ENCODE measurements at places on chromosomes 1 and 21. TPM values are rescaled to one million over a fixed set of nuclear protein-coding genes. Genes with fewer than 3 reads are reported as not detected.

DNA sequence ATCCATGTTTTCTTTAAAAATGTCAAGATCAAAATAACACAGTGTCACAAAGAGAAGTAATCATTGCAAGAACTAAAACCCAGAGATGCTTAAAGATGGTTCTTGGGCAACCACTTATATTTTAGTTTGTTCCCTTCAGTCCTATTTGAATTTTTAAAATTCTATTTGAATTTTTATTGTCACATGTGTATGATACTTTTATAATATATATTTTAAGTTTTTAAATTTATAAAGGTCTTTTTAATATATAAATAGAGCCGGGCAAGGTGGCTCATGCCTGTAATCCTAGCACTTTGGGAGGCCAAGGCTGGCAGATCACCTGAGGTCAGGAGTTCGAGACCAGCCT is 22.3 kb upstream of the DISC1 start:
- no peak for DNase-seq
- no peak overlapping the region for H3K27ac ChIP-seq

GRCh38 chr1:210259561-210259960 is 27.0 kb downstream of the SERTAD4 start:
- H3K27ac ChIP-seq = no peak overlapping the region
- H3K27me3 ChIP-seq = no peaks in the 10 kb centered on the region
- DNase-seq = no peak
- H3K4me1 ChIP-seq = no peaks in the 10 kb centered on the region
- H3K36me3 ChIP-seq = no peaks in the 10 kb centered on the region

GRCh38 chr1:119091618-119092017 is 48.8 kb downstream of the WARS2 start:
- no peak overlapping the region for H3K4me3 ChIP-seq
- no peaks in the 10 kb centered on the region for H3K4me1 ChIP-seq
- peaks cover 3% of the 10 kb centered on the region for H3K36me3 ChIP-seq
- DNase-seq = no peak

DNA sequence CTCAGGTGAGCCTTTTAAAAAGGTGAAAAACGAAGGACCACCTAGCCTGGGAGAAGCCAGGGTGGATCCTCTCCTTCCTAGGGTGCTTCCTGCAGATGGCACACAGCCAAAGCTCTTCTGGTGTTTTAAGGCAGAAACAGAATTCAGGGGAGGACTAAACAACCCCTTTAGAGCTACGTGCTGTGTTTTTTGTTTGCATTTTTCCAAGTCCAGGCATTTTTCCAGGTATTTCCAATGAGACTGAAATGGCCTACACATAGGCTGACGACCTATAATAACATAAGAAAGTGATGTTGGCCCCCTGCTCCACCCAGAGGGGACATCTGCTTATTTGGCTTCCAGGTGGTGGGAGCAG is 83.8 kb downstream of the CAPZB start:
- H3K4me3 ChIP-seq = no peak overlapping the region
- H3K27me3 ChIP-seq = no peaks in the 10 kb centered on the region
- peak overlapping the region; percentile 37 for H3K27ac ChIP-seq

GRCh38 chr1:233738850-233739249 is 124.9 kb downstream of the KCNK1 start:
- H3K4me1 ChIP-seq = no peaks in the 10 kb centered on the region
- H3K36me3 ChIP-seq = no peaks in the 10 kb centered on the region
- H3K4me3 ChIP-seq = no peak overlapping the region
- DNase-seq = no peak

DNA sequence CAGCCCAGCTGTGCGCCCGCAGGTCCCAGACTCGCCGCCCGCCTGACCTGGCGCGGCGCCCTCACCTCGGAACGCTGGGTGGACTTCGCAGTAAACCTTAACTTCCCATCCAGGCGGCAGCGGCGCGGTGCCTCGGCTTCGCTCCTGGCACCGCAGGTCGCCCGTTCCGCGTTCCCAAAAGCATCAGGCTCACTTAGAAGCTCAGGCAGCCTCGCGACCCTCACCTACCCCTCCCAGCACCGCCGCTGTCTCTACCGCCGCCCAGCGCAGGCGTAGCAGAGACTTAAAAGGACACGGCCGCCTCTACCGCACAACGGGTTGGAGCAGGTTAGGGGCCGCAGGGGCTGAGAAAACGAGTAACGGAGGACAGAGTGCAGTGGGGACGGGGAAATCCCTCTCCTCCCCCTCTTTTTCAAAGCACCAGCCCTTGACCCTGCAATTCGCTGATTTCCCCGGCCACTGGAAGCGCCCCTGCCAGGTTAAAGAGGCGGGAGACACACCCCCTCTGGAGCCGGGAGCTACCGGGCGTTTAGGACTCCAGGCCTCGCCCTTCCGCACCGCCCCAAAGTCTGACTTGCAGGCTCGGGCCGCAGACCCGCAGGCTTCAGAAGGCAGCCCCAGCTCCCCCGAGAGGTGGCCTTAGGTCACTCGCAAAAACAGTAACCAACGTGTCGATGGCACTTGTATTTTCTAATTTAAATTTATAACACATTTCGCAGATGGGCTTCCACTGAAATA is 328.5 kb downstream of the FAM72C start:
- no peaks in the 10 kb centered on the region for H3K4me1 ChIP-seq
- no peaks in the 10 kb centered on the region for H3K27me3 ChIP-seq
- no peak overlapping the region for H3K4me3 ChIP-seq

- H3K4me1 ChIP-seq = no peaks in the 10 kb centered on the region
- no peaks in the 10 kb centered on the region for H3K36me3 ChIP-seq
- H3K4me3 ChIP-seq = no peak overlapping the region
- no peak overlapping the region for H3K27ac ChIP-seq
- H3K27me3 ChIP-seq = no peaks in the 10 kb centered on the region
These were observed 319.2 kb upstream of the SPAG17 start for GRCh38 chr1:118504221-118504644.

DNA sequence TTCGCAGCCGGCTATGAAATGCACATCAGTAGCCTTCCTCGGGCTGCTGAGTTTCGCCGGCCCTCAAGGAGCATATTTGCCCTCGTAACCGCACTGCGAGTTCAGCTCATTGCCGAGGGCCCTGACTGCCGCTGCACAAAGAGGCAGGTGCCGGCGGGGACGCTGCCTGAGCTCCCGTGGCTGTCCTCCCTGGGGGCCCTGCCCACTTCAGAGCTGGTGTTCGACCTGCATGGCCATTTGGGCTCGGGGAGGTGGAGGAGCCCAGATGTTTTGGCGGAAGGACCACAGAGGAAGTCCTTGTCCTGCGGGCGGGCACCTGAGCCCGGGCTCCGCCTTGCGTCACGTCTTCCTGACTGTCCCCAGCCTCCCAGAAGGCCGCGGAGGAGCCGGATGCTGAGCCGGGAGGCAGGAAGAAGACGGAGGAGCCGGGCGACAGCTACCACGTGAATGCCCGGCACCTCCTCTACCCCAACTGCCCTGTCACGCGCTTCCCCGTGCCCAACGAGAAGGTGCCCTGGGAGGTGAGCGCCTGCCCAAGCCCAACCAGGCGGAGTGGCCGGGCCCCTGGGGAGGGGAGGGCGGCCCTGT is 29.9 kb upstream of the LRRC3 start:
- no peaks in the 10 kb centered on the region for H3K4me1 ChIP-seq
- DNase-seq = peak; percentile 44
- no peaks in the 10 kb centered on the region for H3K36me3 ChIP-seq
- no peak overlapping the region for H3K27ac ChIP-seq
- H3K27me3 ChIP-seq = no peaks in the 10 kb centered on the region
- H3K4me3 ChIP-seq = no peak overlapping the region

Gene HORMAD1
- not detected for polyA plus RNA-seq

Gene S100A2
- polyA plus RNA-seq = 2.1 TPM

Gene MAP3K6
- polyA plus RNA-seq = 11.5 TPM

Gene BEST4
- 1.8 TPM for polyA plus RNA-seq

Gene PRSS38
- polyA plus RNA-seq = not detected

Gene ARTN
- polyA plus RNA-seq = not detected

Gene KMO
- 1.3 TPM for polyA plus RNA-seq

Data from aorta (tissue), 5 donors.